ENCODE measurements at places on chromosomes 7 and 10. TPM values are rescaled to one million over a fixed set of nuclear protein-coding genes. Genes with fewer than 3 reads are reported as not detected.

TRPV5 gene
- total RNA-seq: not detected

WIPF3 gene
- total RNA-seq: not detected

DLX6 gene
- not detected for total RNA-seq

FAS gene
- total RNA-seq: 10.9 TPM

C7orf57 gene
- under 0.01 TPM for total RNA-seq

LRIT1 gene
- not detected for total RNA-seq
